NCI-H1930 (cell line): ENCODE measurements at places on chromosomes 11 and 22.

DNA sequence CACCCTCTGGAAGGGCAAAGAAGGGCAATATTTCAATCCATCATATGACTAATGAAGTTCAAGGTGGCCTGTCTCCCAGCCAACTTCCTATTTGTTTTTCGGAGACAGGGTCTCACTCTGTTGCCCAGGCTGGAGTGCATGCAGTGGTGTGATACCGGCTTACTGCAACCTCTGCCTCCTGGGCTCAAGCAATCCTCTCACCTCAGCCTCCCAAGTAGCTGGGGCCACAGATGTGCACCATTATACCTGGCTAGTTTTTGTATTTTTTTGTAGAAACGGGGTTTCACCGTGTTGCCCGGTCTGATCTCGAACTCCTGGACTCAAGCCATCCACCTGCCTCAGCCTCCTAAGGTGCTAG, 13.4 kb downstream of the ABTB2 start:
- DNase-seq = no peak

- no peak for DNase-seq
Measured at GRCh38 chr11:92376146-92376599, 151.6 kb downstream of the FAT3 start.

GRCh38 chr11:9015677-9016076, 11.9 kb upstream of the NRIP3 start:
- DNase-seq = peak; percentile 64

GRCh38 chr11:77959434-77959833, 35.0 kb downstream of the INTS4 start:
- no peak for DNase-seq

DNA sequence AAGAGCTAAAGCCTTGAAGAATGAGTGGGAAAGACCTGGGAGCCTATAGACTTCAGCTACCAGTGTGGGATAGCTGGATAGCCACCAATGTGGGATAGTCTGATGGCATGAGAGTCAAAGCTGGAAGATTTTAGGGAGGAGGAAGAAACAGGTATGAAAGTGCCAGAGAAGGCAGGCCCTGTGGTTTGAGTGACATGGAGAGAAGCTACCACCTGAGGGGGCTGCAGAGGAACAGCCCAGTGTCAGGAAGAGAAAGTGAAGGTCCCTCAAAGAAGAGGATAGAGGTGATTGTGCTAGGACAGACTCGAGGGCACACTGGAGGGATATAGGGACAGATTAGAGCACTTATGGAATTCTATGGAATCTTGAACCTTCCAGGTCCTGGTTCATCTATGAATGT, 23.1 kb upstream of the PAX6 start:
- no peak for DNase-seq

GRCh38 chr22:40578171-40578570, 58.3 kb downstream of the MRTFA start:
- no peak for DNase-seq

DNA sequence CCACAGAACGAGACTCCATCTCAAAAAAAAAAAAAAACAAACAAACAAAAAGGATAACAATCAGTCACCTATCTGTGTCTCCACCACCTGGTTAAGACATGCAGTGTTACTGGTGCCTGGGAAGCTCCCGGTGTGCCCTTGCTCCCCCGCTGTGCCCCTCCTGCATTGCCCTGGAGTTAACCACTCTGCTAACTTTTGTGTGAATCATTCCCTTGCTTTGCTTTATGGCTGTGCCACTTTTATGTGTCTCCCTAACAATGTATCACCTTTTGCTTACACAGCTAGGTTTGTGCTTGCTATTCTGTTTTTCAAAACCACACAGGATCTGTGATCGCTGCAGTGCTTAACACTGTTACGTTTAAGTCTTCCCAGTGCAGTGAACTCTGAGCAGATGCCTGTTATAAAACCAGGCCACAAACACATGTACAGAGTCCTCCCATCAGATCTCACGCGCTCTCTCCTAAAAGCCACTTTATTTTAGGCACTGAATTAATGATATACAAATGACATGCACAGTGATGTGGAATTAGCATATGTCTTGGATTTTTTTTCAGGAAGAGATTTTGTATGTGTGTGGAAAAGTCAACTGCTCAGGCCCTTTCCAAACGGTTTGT, 69.9 kb downstream of the BUD13 start:
- DNase-seq = no peak

- DNase-seq = peak; percentile 41
Measured at GRCh38 chr11:4393209-4393857, at the start of gene TRIM21. Gene TRIM21, minus strand, starts transcription at chr11:4393702. Its CDS starts 3,293 bp downstream, at chr11:4390409.

DNA sequence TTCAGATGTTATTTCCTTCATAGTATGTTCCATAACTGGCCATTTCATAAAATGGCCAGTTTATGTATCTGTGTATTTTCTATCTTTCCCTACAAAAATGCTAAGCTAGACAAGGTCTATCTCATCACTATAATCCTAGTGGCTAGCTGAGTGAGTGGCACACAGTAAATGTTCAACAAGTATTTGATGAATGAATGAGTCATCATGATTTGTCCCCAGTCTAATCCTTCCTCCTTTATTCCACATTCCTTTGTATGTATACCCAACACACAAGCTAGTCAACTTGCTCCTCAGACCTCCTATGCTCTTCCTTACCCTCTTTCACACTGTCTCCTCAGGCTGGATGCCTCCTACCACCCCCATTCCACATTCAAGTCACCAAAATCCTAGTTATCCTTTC, 12.5 kb downstream of the APLNR start:
- no peak for DNase-seq

DNA sequence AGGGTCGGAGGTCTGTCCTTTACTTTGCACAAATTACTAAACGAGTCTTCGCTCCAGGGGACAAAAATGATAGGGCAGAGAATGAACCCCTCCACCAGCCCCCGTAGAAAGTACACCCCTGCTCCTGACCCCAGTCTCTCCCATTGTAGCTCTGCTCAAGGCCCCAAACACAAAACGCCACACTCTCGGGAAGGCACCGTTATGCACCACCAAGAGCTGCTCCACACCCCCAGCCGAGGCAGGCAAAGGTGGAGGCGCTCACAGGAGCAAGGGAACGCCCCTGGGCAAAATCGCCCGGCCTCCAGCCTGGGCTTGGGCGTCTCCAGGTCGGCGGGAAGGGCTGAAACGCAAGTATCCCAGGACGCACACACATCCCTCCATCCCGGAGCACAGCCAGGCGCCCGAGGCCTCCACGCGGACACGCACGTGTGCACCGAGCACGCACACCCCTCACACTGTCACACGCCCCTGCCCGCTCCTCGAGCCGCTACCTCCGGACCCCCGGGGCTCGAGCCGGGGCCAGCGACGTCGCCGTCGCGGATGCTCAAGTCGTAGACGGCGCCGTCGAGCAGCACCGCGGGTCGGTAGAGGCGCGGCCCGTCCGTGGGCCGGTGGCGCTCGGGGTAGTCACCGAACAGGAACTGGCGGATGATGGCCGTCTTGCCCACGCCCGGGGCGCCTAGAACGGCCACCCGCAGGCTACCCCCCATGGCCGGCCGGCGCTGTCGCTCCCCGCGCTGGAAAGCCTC, 786 bp downstream of the RASL10A start:
- no peak for DNase-seq

GRCh38 chr11:82959987-82960778, 58.6 kb downstream of the DDIAS start:
- DNase-seq = no peak

DNA sequence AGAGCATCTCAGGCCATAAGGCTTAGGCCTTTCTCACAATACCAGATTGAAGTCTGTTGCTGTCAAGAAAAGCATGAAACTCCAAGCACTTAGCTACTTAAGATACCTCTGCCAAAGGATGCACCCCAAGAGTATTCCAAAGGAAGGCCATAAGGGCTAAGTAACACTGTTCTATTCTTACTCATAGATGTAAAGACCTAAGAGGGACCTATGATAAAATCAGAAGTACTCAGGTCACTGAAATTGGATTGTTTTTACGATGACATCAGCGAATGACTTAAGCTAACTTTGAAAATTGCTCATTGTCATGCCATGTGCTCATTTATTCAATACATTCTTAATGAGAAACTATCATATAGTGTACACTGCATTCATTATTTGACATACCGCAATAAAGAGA, 172.8 kb downstream of the KCNA4 start:
- DNase-seq = no peak

DNA sequence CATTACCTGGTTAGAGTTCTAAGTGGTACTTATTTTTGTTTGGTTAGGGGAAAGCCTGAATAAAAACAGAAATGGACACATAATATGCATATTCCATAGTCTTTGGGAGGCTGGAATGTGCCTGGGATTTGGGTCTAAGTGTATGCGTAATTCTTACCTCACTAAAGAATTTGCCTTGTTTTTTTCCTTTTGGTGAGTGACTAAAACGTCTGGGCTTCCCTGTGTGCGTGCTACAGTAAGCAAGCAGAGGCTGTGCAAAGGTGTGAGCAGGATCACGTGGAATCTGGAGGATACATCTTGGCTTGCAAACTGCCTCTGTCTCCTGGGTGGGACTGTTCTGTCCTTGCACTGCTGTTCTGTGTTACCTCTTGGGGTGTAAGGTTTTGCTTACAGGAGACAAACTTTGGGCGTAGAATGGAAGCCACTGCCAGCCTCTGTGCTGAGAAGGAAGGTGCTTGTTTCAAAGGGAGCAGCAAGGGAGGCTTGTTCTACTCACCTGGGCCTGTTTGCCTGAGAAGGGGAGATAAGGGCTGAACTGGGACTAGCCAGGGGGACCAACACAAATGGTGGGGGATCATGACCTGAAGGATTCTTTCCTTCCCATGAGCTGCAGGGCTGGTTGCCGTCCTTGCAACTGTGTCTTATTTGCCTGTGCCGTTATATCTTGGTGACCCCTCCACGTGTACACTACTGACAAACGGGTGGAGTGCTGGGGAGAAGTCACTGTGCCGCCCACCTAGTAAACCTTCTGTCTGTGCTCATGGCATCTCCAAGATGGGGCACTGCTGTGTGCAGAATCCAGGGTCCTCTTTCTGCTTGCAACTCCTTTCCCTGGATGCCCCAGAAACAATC, 4.5 kb downstream of the NEAT1 start:
- DNase-seq = no peak

GRCh38 chr11:124670732-124671131, 2.8 kb downstream of the SIAE start:
- DNase-seq = no peak

DNA sequence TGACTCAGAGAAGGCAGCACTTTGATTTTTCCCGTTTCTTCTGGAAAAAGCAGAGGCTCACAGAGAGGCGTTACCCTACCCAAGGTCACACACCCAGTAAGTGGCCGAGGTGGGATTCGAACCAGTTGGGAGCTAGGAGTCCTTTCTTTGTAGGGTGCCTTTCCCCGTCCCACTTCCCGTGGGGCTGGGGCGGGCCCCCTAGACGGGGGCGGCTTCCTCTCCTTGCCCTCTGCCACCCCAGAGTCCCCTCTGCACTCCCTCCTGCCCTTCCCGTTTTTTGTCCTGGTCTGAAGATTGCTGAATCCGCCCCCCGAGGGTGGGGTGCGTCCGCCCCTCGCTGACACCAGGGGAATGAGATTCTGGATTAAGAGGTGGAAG, 747 bp downstream of the TPCN2 start:
- no peak for DNase-seq

GRCh38 chr11:134575504-134576230, 163.6 kb upstream of the B3GAT1 start:
- no peak for DNase-seq

DNA sequence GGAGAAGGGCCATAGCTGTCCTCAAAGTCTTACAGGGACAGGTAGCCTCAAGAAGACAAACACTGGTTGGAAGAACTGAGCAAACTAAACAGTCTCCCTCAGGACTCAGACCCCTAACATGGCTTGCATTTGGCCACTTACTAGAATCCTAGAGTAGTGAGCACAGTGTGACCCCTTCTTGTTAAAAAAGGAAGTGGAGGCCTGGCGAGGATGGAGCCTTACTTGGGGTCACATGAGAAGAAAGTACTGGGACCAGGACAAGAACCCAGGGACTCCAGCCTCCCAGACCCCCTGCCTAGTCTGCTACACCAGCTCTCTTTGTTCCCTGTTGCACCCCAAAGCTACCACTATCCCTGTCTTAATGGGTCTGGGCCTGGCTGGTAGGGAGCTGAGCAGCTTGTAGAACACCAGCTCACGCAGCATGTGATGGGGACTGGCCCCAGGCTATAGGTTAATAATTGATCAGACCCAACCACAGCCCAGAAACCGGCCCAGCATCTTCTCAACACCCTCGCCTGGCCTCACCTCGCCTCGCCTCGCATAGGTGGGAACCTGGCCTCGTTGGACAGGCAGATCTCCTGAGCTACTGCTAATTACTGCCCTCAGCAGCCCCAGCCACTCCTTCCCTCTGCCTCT, 17.6 kb downstream of the DGAT2 start:
- no peak for DNase-seq

DNA sequence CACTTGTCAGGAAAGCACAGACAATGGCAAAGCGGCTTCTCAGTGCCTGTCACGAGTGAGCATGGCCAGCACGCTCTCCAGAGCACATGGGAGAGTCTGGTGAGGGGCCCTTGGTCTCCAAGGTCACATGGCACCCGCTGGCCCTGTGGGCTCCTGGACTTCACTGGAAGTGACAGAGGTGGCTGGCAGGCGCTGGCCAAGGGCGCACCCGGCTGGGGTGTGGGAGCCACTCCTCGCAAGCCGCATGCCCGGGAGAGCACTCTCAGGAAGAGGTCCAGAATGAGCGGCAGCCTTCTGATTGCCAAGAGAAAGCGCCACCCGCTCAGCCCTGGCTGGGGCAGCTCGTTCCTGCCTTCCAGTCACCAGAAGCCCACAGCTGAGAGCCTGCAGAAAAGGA, 17.1 kb upstream of the MOB2 start:
- DNase-seq = no peak

GRCh38 chr22:22750335-22751042, 106.1 kb downstream of the GGTLC2 start:
- no peak for DNase-seq
